ENCODE measurements at places on chromosomes 12 and 14.

DNA sequence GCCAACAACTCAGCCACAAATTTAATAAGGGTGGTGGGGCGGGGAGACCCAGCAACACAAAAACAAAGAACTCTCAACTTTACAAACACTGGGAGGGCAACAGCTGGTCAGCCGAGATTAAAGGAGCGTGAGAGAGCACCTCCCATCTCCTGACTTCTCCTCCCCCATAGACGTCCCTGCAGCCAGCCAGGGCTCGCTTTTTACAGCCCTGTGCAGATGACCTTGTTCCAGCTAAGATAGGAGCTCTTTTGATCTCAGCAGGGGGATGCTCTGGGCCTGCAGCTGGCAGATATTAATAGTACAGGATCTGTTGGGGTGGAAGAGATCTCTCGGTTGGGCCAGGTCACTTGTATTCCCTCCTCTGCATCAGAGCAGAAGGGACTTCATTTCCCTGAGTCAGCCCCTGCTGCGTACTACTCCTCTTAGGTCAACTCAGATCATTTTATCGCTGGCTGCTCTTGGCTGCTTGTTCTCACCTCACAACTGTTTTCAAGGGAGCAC, 475.8 kb downstream of the RAD51B start:
- no peak for DNase-seq

DNA sequence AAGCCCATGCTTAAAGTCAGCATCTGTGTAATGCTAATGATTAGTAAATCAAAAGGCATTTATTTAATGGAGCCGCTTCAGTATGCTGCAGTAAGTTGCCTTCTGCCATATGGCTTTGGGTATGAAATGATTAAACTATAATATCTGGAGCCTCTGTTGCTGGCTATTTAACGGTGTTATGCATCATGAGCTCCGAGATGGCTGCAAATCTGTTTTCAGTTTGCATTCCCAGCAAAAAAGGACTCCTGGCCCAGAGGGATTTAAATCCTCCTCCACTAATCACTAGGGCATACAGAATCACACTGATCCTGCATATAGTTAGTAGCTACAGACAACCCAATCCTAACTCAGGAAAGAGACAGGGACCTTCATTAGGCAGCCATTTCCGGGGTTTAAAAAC, 171.5 kb upstream of the EEA1 start:
- DNase-seq = no peak

DNA sequence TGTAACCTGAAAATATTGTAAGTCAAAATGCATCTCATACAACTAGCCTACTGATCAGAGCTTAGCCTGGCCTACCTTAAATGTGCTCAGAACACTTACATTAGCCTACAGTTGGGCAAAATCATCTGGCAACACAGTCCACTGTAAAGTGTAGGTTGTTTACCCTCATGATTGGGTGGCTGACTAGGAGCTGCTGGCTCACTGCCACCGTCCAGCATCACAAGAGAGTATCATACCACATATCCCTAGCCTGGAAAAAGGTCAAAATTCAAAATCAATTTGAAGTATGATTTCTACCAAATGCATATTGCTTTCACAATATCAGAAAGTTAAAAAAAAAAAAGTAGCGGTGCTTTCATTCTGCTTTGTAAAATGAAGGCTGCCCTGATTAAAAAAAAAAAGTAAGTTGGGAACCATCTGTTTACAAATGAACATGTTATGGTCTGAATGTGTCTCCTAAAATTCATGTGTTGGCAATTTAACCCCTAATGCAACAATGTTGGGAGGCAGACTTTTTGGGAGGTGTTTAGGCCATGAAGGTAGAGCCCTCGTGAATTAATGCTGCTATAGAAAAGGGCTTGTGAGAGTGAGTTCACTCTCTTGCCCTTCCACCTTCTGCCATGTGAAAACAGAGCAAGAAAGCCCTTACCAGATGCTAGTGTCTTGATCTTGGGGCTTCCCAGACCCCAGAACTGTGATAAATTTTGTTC, 211.8 kb downstream of the PPM1H start:
- DNase-seq = no peak

DNA sequence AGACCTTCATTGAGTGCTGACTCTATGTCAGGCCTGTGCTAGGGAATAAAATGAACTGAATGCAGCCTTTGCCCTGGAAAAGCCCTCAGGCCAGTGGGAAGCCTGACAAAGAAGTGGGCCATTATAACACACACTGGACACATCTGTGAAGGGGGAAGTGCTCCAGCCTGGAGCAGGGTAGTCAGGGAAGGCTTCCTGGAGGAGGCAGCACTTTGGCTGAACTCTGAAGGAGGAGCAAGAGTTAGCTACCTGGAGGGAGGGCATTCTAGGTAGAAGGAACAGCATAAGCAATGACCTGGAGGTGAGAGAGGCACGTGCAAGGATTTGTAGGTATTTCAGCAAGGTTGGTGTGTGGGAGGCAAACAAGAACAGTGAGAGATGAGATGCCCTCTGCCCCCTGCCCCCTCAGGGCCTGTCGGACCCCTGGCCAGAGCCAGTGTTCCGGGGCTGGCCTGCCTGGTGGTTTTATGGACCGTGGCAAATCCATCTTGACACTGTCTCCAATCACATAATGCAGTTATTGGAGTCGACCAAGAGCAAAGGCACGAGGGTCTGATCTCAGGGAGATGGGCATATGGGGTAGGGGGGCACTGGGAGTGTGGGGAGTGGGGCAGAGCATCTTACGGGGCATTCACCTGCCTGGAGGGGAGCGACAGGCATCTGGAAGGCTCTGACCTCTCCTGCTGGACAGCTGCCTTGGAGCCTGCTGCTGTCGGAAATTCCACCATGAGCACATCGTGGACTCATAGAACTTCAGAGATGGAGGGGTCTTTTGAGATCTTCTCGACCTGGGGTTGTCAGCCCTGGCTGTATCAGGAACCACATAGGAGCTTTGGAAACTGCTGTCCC, 2.7 kb upstream of the FAM222A start:
- DNase-seq = no peak

DNA sequence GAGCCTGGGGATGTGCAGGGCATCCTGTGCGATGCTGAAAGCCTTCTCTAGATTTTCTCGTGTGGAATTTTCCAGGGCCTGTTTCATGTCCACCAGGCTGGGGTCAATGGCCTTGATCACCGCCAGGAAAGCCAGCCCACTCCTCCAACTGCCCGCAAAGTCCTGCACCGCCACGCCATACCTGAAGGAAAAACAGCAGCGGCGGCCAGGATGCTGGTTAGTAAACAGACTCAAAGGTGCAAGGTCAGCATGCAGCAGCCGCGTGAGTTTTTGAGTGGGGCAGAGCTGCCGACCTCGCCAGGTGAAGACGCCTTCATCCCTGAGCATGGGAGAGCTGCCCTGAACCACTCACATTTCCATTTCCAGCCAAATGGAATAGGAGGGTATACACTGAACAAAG, 53.4 kb upstream of the DICER1 start:
- DNase-seq = no peak

- DNase-seq = no peak
Observed at GRCh38 chr12:43069768-43070221, 480.2 kb upstream of the PRICKLE1 start.

GRCh38 chr12:1836854-1837421, 16.6 kb downstream of the LRTM2 start:
- DNase-seq = no peak

DNA sequence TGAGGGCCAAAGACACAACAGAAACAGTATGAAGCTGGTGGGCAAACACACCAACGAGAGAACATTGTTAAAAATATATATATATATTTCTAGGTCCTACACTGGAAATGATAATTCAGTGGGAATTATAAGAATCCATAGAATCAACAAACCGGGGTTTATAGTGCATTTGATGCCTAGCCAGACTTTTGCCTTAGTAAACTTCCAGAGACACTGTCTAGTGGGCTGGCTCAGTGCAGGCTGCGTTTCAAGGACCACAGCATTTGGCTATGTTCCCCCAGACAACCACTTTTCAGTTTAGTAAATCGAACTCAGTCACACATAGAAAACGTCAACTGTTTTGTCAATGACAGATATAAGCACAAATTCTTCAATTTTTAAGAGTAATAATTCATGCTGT, 41.9 kb downstream of the SLC38A4 start:
- no peak for DNase-seq

GRCh38 chr14:75186953-75187352, 10.5 kb upstream of the TMED10 start:
- no peak for DNase-seq

GRCh38 chr14:60736494-60736893, 1.9 kb downstream of the MNAT1 start:
- no peak for DNase-seq

- DNase-seq = no peak
Observed at GRCh38 chr12:66045506-66045905, 85.0 kb downstream of the LLPH start.

Measured in activated CD4-positive, alpha-beta T cell treated with anti-CD3 and anti-CD28 coated beads for 1 hour (primary cell).